ENCODE measurements at places on chromosomes 13 and 19. TPM values are rescaled to one million over a fixed set of nuclear protein-coding genes. Genes with fewer than 3 reads are reported as not detected.

- H3K36me3 ChIP-seq, result no peaks in the 10 kb centered on the region
- no peak overlapping the region for H3K27ac ChIP-seq
These were observed 107.8 kb downstream of the COL4A2 start for GRCh38 chr13:110414931-110415330.

GRCh38 chr13:99968521-99969452, 2.8 kb downstream of the ZIC5 start:
- H3K4me3 ChIP-seq, result peak overlapping the region; percentile 58
- peaks cover 65% of the 10 kb centered on the region for H3K27me3 ChIP-seq
- H3K27ac ChIP-seq, result peak overlapping the region; percentile 9

DNA sequence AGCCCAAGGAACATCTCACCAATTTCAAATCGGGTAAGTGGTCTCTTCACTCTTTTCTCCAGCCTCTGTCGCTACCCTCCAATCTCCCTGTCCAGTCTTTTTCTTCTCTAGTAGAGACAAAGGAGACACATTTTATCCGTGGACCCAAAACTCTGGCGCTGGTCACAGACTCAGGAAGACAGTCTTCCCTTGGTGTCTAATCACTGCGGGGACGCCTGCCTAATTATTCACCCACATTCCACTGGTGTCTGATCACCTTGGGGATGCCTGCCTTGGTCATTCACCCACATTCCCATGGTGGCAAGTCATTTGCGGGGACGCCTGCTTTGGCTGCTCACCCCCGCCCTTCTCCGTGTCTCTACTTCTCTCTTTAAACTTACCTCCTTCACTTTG, 13.8 kb upstream of the OR10H1 start:
- no peaks in the 10 kb centered on the region for H3K36me3 ChIP-seq
- H3K27me3 ChIP-seq, result no peaks in the 10 kb centered on the region
- no peak for DNase-seq
- H3K4me3 ChIP-seq, result no peak overlapping the region
- no peak overlapping the region for H3K27ac ChIP-seq
- H3K4me1 ChIP-seq, result no peaks in the 10 kb centered on the region

The CLEC17A gene
- total RNA-seq, result 0.60 TPM

The SCGB2B2 gene
- total RNA-seq, result 0.25 TPM

GRCh38 chr13:41580345-41580744, 123.0 kb downstream of the RGCC start:
- no peak overlapping the region for H3K4me3 ChIP-seq
- DNase-seq, result no peak
- H3K4me1 ChIP-seq, result peaks cover 13% of the 10 kb centered on the region
- H3K36me3 ChIP-seq, result peaks cover 26% of the 10 kb centered on the region

DNA sequence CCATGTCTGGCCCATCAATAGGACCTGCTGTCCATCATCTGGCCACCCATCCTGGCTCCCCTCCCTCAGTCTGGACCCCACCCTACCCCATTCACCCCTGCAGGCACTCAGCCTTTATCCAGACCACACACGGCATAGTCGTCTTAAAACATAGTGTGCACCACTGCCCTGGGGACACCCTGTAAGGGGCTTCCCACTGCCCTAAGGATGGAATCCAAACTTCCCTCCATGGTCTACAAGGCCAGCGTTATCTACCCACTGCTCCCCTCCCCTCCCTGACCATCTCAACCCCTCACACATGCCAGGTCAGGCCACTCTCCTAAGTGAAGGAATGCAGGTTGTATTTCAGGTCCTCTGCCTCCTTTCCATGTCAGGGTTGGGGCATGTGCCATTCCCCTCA, 352.7 kb upstream of the ZNF507 start:
- H3K4me3 ChIP-seq, result no peak overlapping the region
- H3K4me1 ChIP-seq, result no peaks in the 10 kb centered on the region
- H3K27me3 ChIP-seq, result peaks cover 2% of the 10 kb centered on the region
- H3K36me3 ChIP-seq, result no peaks in the 10 kb centered on the region
- no peak for DNase-seq

The ZNF414 gene
- total RNA-seq, result 24.0 TPM

The PGLYRP2 gene
- 0.27 TPM for total RNA-seq

- H3K4me1 ChIP-seq, result peaks cover 41% of the 10 kb centered on the region
- peak overlapping the region; percentile 94 for H3K4me3 ChIP-seq
- H3K27ac ChIP-seq, result peak overlapping the region; percentile 97
- peak; percentile 44 for DNase-seq
- no peaks in the 10 kb centered on the region for H3K27me3 ChIP-seq
- peaks cover 38% of the 10 kb centered on the region for H3K36me3 ChIP-seq
These were observed 808 bp downstream of the DNMT1 start for GRCh38 chr19:10193790-10194499.

- no peaks in the 10 kb centered on the region for H3K27me3 ChIP-seq
- DNase-seq, result no peak
- no peak overlapping the region for H3K4me3 ChIP-seq
- peaks cover 18% of the 10 kb centered on the region for H3K4me1 ChIP-seq
- H3K27ac ChIP-seq, result no peak overlapping the region
These were observed 8.6 kb downstream of the KDM4B start for GRCh38 chr19:4977299-4978174.

GRCh38 chr13:54614726-54615125, 1586.1 kb downstream of the OLFM4 start:
- no peaks in the 10 kb centered on the region for H3K27me3 ChIP-seq
- no peaks in the 10 kb centered on the region for H3K36me3 ChIP-seq
- no peak overlapping the region for H3K27ac ChIP-seq
- H3K4me3 ChIP-seq, result no peak overlapping the region
- DNase-seq, result no peak
- no peaks in the 10 kb centered on the region for H3K4me1 ChIP-seq

The FGF21 gene
- not detected for total RNA-seq

DNA sequence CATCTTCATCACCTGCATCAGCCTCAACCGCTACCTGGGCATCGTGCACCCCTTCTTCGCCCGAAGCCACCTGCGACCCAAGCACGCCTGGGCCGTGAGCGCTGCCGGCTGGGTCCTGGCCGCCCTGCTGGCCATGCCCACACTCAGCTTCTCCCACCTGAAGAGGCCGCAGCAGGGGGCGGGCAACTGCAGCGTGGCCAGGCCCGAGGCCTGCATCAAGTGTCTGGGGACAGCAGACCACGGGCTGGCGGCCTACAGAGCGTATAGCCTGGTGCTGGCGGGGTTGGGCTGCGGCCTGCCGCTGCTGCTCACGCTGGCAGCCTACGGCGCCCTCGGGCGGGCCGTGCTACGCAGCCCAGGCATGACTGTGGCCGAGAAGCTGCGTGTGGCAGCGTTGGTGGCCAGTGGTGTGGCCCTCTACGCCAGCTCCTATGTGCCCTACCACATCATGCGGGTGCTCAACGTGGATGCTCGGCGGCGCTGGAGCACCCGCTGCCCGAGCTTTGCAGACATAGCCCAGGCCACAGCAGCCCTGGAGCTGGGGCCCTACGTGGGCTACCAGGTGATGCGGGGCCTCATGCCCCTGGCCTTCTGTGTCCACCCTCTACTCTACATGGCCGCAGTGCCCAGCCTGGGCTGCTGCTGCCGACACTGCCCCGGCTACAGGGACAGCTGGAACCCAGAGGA, 2.6 kb downstream of the P2RY11 start:
- peak overlapping the region; percentile 15 for H3K4me3 ChIP-seq
- no peak for DNase-seq
- H3K36me3 ChIP-seq, result peaks cover 73% of the 10 kb centered on the region

- H3K4me3 ChIP-seq, result no peak overlapping the region
- no peak overlapping the region for H3K27ac ChIP-seq
- H3K27me3 ChIP-seq, result no peaks in the 10 kb centered on the region
- no peaks in the 10 kb centered on the region for H3K36me3 ChIP-seq
- no peaks in the 10 kb centered on the region for H3K4me1 ChIP-seq
These were observed 1598.6 kb downstream of the SLITRK5 start for GRCh38 chr13:89269737-89270136.

The RASL11A gene
- 3.1 TPM for total RNA-seq

The ACP7 gene
- not detected for total RNA-seq

The SERTM1 gene
- total RNA-seq, result not detected

GRCh38 chr19:45939792-45940514, 25.4 kb upstream of the NANOS2 start:
- H3K36me3 ChIP-seq, result no peaks in the 10 kb centered on the region
- H3K27me3 ChIP-seq, result peaks cover 26% of the 10 kb centered on the region
- peaks cover 5% of the 10 kb centered on the region for H3K4me1 ChIP-seq
- H3K4me3 ChIP-seq, result no peak overlapping the region

DNA sequence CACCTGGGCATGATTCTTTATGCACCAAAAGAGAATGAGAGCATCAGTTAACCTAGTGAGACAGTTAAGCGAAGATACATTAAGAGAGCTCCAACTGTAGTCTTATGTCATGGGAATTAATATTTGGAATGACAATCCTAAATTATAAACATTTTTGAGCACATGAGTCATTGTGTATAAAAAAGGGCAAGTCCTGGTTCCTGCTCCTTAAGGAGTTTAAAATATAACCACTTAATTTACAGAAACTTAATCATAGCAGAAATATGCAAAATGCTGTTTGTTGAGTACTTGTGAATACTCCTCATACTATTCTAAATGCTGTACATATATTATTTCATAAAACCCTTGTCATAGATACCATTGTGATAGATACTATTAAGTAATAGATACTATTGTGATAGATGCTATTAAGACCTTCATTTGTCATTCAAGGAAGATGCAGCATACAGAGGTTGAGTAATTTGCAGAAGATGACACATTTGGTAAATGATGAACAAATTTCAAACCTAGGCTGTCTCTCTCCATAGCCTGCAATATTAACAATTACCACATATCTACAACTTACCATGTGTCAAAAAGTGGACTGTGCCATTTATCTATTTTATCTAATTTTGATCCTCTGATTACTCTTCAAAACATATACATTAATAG, 301.0 kb downstream of the TBC1D4 start:
- H3K27ac ChIP-seq, result no peak overlapping the region
- no peaks in the 10 kb centered on the region for H3K36me3 ChIP-seq
- H3K4me3 ChIP-seq, result no peak overlapping the region
- peaks cover 10% of the 10 kb centered on the region for H3K27me3 ChIP-seq
- no peak for DNase-seq
- H3K4me1 ChIP-seq, result no peaks in the 10 kb centered on the region

The ZNF382 gene
- total RNA-seq, result 10.8 TPM

DNA sequence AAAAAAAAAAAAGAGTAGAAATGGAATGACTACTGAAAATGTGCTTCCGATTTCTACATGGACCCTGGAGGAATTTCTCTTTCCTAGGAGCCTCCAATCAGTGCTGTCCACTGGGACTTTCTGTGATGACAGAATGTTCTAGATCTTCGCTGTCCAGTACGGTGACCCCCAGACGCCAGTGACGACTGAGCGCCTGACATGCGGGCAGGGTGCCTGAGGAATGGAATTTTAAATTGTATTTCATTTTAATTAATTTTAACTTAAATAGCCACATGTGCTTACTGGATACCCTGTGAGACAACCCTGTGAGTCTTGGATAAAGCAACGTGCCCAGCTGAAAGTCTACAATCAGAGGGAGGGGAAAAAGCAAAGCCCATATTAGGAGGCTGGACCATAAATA, 4.1 kb upstream of the TLE6 start:
- H3K4me3 ChIP-seq, result no peak overlapping the region
- H3K27ac ChIP-seq, result no peak overlapping the region
- no peaks in the 10 kb centered on the region for H3K36me3 ChIP-seq

DNA sequence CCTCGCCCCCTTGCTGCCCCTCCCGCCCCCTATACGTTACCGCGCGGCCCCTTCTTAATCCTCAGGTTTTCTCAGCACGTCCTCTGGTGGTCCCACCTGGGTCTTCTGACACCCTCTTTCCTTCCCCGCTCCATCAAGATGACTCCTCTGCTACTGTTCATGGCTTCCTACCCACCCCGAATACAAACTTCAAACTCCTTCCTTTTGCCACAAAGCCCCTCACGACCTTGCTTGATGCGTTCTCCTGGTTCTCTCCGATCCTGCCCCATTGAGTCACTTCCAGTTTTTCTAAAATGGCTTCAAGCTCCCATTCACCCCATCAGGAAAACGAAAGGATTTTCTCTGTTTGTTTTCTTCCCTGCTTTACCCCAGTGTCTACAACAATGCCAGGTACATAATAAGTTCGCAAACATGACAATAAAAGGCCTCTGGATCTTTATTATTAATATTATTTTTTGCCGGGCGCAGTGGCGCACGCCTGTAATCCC, 734 bp upstream of the SERTAD3 start:
- peaks cover 5% of the 10 kb centered on the region for H3K36me3 ChIP-seq
- H3K4me1 ChIP-seq, result peaks cover 23% of the 10 kb centered on the region
- DNase-seq, result no peak
- no peaks in the 10 kb centered on the region for H3K27me3 ChIP-seq
- H3K27ac ChIP-seq, result peak overlapping the region; percentile 82

The ANKLE1 gene
- 18.4 TPM for total RNA-seq

GRCh38 chr13:93116809-93117208, 109.8 kb upstream of the GPC6 start:
- no peak for DNase-seq
- no peaks in the 10 kb centered on the region for H3K36me3 ChIP-seq
- no peak overlapping the region for H3K27ac ChIP-seq

DNA sequence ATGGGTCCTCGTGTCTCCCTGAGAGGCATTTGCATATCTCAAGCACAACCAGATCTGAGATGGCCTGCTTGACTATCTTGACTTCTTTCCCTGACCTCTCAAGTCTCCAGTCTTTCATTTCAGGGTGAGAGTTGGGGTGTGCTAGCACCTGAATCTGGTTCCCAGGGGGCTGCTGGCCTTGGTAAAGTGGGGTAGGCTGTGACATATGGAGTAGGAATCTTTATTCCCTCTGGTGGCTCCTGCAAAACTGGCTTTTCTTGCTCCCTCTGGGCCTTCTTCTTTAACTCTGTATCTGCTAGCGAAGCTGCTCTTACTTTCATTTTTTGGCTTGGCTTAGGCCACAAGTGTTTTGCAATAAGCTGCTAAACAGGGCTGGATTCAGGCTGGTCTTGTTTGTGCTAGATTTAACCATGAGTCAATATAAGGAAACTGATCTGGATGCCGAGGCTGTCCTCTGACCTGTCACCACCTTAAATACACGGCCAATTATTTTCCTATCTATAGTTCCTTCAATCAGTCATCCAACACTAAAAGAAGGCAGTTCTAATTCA, 42.3 kb downstream of the ZNF493 start:
- no peak for DNase-seq
- no peak overlapping the region for H3K4me3 ChIP-seq
- no peak overlapping the region for H3K27ac ChIP-seq

GRCh38 chr13:109307027-109307426, 479.4 kb downstream of the IRS2 start:
- no peaks in the 10 kb centered on the region for H3K36me3 ChIP-seq
- no peaks in the 10 kb centered on the region for H3K4me1 ChIP-seq
- no peak overlapping the region for H3K4me3 ChIP-seq

DNA sequence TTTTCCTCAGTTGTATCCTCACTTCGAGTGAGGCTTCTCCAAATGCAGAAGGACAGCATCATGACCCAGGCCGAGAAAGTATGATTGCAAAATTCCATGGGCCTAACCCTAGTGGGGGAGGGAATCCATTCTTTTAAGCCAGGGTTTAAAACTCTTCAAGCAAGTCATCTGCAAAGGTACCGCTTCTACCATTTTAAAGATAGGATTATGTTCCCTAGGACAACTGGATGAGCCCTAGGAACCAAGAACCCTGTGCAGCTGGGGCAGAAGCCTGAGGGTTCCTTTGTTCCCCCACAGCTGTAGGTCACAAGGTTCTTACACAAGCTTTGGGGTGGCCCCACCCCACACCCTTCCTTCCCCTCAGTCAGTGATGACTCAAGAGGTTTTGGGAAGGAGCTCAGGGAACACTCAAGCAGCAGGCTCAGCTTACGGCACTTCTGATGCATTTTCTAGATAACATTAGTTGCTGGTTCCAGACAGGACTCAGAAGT, 13.5 kb downstream of the ARL11 start:
- DNase-seq, result no peak
- H3K4me3 ChIP-seq, result no peak overlapping the region
- no peaks in the 10 kb centered on the region for H3K27me3 ChIP-seq
- H3K36me3 ChIP-seq, result no peaks in the 10 kb centered on the region

GRCh38 chr19:29804493-29804892, 7.3 kb upstream of the CCNE1 start:
- peak; percentile 69 for DNase-seq
- no peaks in the 10 kb centered on the region for H3K27me3 ChIP-seq
- H3K36me3 ChIP-seq, result no peaks in the 10 kb centered on the region
- peaks cover 11% of the 10 kb centered on the region for H3K4me1 ChIP-seq
